Forelimb muscle (tissue), 1 donor: ENCODE measurements at places on chromosomes 1 and 21. TPM values are rescaled to one million over a fixed set of nuclear protein-coding genes. Genes with fewer than 3 reads are reported as not detected.

- DNase-seq, result no peak
Measured at GRCh38 chr1:30650038-30650967, 73.1 kb downstream of the MATN1 start.

- no peak for DNase-seq
Measured at GRCh38 chr21:44711327-44712202, at the start of gene TSPEAR. TSS of gene TSPEAR (minus strand) at chr21:44711572. CDS start at chr21:44711514, 58 bp downstream.

GRCh38 chr1:46718340-46718726, 581 bp downstream of the EFCAB14 start:
- DNase-seq, result no peak

The TMPRSS15 gene
- polyA plus RNA-seq, result 1.4 TPM

DNA sequence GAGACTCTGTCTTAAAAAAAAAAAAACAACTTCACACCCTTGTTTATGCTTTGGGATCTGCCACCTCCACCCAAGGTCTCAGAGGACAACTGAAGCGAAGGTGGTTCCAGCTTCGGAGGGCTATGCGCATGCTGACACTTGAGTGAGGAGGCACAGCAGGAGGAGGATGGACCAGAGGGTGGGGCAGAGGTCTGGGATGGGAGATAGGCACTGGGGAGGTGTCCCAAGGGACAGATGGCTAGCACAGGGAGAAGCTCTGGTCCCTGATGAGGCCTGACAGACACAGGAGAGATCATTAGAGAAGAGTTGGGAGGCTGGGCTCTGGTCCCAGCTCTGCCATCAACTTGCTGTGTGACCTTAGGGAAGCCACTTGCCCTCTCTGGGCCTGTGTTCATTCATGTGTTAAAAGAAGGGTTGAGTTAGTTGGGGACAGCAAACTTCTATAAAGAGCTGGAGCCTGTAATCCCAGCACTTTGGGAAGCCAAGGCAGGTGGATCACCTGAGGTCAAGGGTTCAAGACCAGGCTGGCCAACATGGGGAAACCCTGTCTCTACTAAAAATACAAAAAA, 16.8 kb downstream of the E2F2 start:
- no peak for DNase-seq

DNA sequence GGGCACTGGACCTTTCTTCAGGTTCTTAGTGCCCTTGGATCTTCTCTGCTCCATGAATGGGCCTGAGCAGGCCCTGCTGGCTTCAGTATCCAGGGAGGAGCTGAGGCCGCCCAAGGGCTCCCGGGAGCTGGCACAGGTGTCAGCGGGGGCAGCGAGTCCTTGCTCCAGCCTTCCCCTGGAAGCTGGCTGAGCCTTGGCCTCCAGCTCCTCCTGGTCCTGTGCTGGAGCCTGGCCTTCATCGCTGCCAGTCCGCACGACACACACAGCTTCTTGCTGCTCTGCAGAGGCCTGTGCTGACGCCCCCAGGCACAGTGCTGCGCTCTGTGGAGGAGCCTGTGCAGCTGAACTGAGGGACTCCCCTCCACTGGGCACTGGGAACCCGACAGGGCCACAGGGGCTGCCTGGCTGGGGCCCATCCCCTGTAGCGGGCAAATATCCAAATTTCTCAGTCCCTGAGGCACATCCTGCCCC, 1.7 kb downstream of the SPOCD1 start:
- no peak for DNase-seq
